Mesenteric fat pad (tissue), 1 donor: ENCODE measurements at places on chromosomes 4 and X.
A peak's percentile ranks its signal among the peaks of the same experiment; 100 is the strongest.

DNA sequence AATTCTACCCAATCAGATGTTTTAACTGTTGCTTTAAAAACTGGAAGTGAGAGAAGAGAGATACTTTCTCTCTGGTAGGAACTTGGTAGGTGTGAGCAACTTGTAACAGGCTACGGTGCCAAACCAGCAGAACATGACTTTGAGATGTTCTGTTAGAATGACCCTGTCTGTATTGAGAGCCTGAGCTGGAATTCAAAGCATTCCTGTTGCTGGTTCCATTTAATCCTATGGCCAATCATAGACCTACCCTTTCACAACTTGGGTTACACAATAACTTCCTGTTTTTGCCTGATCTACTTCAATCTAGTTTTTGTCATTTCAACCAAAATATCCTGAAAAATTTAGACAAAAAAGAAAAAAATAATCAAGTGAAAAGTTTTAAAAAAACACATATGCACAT lies 1.7 kb upstream of the PRRG1 start:
- DNase-seq, result no peak

DNA sequence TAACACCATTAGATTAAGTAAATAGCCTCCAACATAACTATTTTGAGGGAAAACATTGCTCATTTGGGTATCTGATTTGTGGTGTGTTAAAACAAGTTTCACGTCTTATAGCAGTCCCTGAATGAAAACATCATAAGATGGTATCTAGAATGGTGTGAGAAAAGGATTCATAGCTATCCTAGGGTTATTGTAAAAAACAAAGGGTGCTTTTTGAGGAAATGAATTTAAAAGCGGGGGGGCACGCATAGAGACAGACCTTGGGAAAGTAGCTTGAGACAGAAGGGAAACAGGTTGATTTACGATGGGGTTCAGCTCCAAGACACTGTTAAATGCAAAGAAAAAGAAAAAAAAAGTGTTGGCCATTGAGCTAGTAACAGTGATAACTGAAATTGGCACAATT lies 768 bp upstream of the CXCL10 start:
- DNase-seq, result no peak

- DNase-seq, result no peak
Observed at GRCh38 chrX:50877310-50877709, 33.2 kb upstream of the BMP15 start.

DNA sequence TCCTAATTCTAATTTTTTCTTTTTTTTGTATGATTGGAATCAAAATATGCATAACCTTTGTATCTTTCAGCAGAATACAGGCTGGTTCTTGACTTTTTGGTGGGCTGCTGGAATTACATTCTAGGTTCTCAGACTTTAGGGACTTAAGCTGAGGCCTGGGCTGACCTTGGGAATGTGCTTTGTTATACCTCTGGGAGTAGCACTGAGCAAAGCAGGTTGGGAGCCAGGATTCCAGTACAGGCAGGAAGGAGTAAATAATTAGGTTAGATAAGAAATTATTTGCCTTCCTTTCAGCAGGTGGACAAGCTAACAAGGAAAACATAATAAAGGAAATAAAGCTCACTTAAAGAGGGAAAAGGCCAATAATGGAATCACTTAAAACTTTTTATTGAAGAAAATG lies 49.9 kb upstream of the SLC4A4 start:
- DNase-seq, result no peak

- no peak for DNase-seq
Observed at GRCh38 chr4:17556498-17556897, 20.5 kb upstream of the LAP3 start.

DNA sequence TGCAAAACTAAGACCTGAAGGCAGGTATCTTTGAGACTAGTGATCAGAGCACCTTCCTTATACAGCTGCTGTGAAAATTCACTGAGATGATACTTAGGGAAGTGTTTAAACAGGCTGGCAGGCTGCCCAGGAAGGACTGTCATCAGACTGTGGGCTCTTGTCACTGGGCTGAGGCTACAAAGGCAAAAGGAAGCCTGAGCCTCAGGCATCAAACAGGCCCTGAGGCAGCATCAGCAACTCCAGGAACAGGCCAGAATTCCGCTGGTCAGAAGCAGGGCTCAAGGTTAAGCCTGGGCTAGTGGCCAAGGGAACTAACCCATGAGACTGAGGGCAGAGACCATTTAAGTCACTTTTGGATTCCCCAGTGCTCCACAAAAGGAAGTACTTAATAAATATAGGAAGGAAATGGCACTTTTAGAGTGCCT lies 12.8 kb downstream of the PJA1 start:
- DNase-seq, result peak; percentile 64
